ENCODE measurements at places on chromosomes 6 and 20.

- DNase-seq = no peak
These were observed 102.7 kb downstream of the MBOAT1 start for GRCh38 chr6:20109526-20109925.

- no peak for DNase-seq
These were observed 126.4 kb upstream of the AHI1 start for GRCh38 chr6:135623979-135624378.

GRCh38 chr6:47851091-47851490 is 69.3 kb downstream of the OPN5 start:
- DNase-seq = no peak

GRCh38 chr6:41033776-41034175 is 5.2 kb downstream of the UNC5CL start:
- DNase-seq = no peak

GRCh38 chr6:29651413-29652197 is 5.3 kb upstream of the MOG start:
- no peak for DNase-seq

DNA sequence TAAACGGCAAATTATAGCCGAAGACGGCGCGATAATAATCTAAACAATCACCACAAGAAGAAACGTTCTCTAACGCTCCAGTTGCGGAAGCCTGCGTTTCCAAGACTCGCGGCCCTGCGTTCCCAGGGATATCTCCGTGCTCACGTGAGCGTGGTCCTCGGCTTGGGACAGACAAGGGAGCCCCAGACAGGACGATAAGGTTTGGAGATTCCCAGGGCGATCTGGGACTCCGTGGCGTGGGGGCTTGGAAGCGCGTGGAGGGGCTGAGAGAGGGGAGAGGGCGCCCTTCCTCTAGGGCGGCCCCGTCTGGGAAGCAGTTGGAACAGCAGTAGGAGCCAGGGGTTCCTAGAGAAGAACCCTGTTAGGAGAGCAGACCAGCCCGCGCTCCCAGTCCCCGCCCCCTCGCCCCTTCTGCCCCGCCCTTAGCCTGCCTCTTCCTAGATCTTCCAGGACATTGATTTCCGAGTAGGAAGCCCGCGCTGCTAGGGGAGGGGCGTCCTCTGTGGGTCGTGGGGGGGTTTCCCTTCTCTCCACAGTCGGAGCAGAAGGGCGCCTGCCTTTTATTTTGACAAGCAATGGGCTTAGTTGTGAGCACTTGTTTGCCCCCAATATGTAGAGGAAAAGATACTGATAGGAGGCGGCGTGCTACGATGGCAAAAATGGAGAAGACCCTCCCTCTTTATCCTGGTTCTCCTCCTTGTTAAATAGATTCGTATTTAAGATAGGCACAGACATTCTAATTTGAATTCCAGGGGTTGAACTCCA is 10.6 kb downstream of the NRN1 start:
- DNase-seq = no peak

DNA sequence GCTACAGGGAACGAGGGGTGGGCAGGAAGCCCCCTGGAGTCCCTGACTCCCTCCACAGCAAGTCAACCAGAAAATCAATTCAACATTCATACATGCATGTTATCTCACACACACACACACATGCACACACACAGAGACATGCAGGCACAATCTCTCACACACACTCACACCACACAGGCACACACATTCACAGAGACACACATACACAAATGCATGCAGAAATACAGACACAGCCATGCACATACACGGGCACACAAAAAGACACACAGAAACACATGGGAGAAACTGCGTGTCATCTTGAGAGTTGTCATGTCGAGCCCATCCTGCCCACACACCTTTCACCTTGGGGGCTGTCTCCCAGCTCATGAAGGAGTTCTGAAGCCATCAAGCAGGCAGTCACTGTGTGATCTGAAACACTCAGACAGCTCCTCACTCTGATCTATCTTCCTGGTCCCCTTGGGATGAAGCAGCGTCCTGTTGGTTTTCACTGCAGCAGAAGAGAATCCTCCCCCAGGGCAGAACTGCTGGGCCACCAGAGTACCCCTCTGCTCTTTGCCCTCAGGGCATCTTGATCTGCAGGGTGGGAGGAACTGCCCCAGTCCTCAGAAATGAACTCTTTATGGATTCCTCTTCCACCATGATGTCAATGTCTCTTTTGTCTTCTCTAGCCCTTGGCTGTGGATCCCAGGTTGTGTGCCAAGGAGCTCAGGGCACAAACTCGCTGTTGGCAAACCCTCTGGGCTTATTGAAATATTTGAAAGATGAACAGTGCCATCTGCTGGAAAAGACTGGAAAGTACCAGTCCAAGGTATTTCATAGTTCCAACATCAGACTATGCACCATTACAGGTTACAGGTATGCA is 8.8 kb downstream of the RAET1L start:
- DNase-seq = peak; percentile 54

GRCh38 chr20:37296371-37296770 is 6.9 kb downstream of the MANBAL start:
- DNase-seq = no peak

GRCh38 chr6:36414481-36414880 is 27.0 kb upstream of the ETV7 start:
- no peak for DNase-seq

- no peak for DNase-seq
These were observed 1395.2 kb downstream of the EPHA7 start for GRCh38 chr6:92024110-92024509.

GRCh38 chr6:85670573-85670972 is 27.9 kb upstream of the SYNCRIP start:
- DNase-seq = no peak

DNA sequence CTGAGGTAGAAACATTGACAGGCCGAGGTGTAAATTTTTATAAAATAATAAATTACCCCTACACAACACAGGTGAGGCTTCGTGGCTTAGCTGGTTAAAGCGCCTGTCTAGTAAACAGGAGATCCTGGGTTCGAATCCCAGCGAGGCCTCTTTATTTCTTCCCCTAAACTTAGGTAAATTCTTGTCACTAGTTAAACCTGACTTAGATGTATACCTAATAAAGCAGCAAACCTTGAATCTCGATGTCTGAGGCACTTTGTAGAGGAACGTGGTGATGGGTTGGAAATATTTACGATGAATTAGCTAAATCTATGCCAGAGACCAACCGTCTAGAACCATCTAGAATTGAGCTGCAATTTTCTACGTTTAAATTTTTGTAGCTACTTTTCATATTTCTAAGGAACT is 185.6 kb downstream of the OR2B2 start:
- no peak for DNase-seq

GRCh38 chr6:4585682-4586468 is 190.3 kb upstream of the CDYL start:
- DNase-seq = no peak

DNA sequence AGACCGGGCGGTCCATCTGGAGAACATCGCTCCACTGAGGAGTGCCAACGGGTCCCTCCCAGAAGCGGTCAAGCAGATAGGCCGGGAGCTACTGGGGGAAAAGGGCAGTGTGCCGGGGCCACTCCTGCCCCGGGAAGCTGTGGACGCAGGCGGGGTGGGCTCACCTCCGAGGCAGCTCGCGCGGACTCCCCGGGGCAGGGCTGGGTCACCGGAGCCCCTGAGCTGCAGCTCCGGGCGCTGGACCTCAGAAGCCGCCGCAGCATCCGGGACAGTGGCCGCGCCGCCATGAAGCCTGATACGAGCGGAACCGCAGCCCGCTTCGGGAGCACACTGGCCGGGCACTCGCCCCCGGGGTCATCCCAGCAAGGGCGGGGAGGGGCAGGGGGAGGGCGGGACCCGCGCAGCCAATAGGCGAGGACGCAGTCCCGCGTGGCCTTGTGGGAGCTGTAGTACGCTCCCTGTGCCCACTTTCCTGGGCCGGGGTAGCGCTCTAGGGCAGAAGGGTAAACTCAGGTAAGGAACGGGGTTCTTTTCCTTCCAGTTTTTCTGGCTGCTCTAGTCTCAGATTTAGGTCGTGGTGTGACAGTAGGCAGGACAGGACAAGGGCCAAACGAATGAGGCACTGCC is at the start of gene MOCS1:
Gene MOCS1, minus strand, starts transcription at position 332 of the 627 bp plus-strand sequence. Its CDS starts 45 bp downstream, at position 287.
- peak; percentile 54 for DNase-seq

- no peak for DNase-seq
These were observed 16.0 kb downstream of the PCK1 start for GRCh38 chr20:57576617-57577550.

- DNase-seq = no peak
These were observed 7.0 kb upstream of the CRISP2 start for GRCh38 chr6:49720372-49720771.

- DNase-seq = no peak
These were observed 18.2 kb downstream of the FOXF2 start for GRCh38 chr6:1407499-1407990.

GRCh38 chr20:58867211-58867610 is 14.7 kb downstream of the GNAS start:
- no peak for DNase-seq

DNA sequence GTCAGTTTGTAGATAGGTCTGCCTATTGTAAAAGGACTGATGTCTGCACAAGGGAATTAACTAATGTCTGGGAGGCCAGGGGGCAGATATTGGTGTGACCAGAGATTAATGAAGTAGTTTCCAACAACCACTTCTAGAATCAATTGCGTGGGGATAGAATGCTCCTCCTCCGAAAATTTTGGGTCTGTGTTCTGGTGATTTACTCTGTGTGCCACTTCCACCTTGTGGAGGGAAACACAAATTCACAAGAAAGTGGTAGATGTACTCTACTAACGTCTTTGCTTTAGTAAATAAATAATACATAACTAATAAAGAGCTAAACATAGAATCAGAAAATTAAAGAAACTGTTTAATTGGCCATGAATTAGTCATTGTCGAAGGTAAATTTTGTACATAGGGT is 25.5 kb downstream of the TMEM14A start:
- no peak for DNase-seq

GRCh38 chr20:21554985-21555384 is 41.1 kb upstream of the NKX2-2 start:
- no peak for DNase-seq

DNA sequence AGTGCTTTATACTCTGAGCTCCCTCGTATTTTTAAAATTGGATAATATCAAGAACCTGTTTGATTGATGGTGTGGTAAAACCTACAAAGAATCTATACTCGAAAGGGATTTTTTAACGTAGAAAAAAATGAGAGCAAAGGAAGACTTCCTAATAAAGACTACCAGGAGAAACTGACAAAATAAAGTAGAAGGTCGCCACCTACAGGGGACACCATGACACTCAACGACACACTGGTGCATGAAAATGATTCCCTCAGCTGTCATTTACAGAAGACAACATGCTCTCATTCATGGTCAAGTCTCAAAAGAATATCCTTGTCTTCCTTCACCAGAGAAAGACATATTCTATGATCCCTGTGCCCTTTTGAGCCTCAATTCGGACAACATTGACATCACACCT is 10.1 kb upstream of the NHSL1 start:
- DNase-seq = peak; percentile 33

DNA sequence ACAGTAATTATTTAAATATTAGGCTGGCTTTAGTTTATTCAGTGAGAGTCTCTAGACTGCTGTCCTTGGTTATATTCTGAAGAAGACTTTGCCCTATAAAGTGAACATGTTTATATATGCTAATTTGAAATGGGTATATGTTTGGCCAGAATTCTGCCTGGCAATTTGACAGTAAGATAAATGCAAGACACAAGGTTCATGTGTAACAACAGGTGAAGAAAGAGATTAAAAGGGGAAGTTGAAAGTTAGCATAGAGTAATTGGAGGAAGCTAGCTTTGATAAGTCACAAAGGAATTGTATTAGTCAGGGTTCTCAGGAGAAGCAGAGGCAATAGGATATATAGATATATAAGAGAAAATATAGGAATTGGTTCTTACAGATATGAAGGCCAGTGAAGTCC is 191.4 kb downstream of the CENPW start:
- DNase-seq = no peak

GRCh38 chr20:58102744-58103516 is 125.5 kb downstream of the ANKRD60 start:
- peak; percentile 56 for DNase-seq

DNA sequence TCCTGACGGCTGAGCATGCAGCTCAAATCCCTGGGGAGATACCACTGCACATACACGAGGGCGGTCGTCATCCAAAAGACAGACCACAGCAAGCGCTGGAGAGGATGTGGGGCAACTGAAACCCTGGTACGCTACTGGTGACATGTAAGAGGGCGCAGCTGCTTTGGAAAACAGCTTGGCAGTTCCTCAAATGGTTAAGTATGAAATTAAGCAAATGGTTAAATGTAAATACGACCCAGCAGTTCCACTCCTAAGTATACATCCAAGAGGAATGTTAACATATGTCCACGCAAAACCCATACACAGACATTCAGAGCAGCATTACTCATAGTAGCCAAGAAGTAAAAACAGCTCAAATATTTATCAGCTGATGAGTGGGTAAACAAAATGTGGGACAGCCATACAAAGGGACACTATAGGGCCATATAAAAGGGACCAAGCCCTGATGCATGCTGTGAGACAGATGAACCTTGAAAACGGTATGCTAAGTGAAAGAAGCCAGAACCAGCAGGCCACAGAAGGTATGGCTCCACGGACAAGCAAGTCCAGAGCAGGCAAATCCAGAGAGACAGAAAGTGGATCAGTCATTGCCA is 38.5 kb downstream of the RIPOR3 start:
- no peak for DNase-seq

DNA sequence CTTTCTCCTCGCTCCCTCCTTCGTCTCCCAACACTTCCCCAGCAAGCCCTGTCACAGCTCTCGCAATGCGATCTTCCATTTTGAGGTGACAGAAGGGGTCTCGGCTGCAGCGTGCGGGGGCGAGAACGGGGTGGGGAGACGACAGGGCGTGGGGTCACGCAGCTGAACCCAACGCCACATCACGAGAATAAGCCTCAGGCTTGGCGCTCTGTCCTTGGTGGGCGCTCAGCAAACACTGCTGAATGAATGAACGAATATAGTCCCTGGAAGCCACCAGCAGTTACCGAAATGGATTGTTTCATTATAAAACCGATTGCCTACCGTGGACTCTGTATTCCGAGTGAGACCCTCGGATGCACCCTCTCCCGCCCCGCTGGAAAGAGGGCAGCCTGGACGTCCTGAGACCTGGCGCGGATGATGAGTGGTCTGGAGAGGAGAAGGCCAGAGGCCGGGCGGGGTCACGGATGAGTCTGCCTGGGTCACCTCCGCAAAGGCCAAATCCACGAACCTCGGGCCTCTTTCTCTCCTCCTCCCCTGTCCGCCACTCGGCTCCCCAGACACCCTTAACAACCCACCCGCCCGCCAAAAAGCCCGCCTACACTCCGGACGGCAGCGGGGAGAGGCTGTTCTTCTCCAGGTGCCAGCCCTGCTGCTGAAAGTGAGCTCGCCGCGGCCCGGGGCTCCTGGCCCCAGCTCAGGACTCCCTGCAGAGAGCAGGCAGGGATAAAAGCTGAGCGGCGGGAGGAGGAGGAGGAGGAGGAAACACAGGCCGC is 3.7 kb downstream of the NRN1 start:
- no peak for DNase-seq

DNA sequence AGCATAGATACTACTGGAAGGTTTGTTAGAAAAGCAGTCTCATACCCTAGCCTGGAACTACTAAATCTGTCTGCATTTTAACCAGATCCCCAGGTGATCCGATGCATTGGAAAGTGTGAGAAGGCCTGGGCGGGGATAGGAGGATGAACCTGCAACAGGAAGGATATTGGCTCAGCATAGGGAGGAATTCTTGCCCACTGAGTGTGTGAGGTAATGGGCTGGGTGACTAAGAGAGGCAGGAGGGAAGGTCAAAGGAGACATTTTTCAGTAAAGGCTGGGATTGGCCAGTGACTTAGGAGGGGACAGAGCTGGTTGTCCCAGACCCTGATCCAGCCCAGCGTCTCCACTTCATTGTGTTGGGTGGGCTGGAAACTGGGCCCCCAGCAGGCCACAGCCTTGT is 191.0 kb upstream of the LRFN2 start:
- no peak for DNase-seq

GRCh38 chr6:27043244-27043643 is 204.3 kb upstream of the PRSS16 start:
- DNase-seq = no peak

- DNase-seq = no peak
These were observed 2.4 kb downstream of the FAM135A start for GRCh38 chr6:70415660-70416059.

All from activated T-cell treated with anti-CD3 and anti-CD28 coated beads, Interleukin-2, amount 50 U/mL, for 72 hours (primary cell).